ENCODE measurements at places on chromosomes 12 and 14.

- DNase-seq, result no peak
Observed at GRCh38 chr14:25055992-25056687, 6.2 kb upstream of the STXBP6 start.

GRCh38 chr14:41957459-41957858, 350.8 kb downstream of the LRFN5 start:
- DNase-seq, result no peak

GRCh38 chr14:104660597-104660996, 28.8 kb upstream of the INF2 start:
- DNase-seq, result no peak

DNA sequence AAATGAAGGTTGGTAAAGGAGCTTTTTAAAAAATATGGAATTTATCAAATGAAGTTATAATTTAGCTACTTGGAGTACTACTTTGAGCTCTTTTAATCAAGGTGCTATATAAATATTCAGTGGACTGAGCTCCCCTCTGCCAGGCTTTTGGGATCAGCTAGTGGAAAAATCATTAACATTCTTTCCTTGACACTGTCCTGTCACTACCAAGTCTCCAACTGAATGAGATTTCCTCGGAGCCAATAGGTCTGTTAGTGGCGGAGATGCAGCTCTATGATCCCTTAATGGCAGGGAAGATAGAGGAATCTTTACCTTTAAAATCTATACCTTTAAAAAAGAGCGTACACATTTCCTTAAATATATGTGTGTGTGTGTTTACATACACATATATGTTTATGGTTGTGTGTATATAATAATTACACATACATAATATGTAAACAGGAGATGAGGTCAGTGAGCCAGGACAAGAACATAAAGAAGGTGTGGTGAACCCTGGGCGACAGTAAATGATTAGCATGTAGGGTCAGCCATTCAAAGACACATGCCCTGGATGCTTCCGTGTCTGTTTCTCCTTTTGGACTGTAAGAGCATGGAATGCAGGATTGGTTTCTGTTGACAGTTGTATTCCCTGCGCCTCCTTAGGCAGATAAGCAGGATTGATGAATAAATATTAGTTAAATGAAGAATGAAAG, 47.7 kb upstream of the ATP2A2 start:
- DNase-seq, result no peak

- DNase-seq, result no peak
Observed at GRCh38 chr12:3055704-3056467, 21.3 kb upstream of the TSPAN9 start.

GRCh38 chr12:56304872-56305590, 4.9 kb upstream of the CS start:
- no peak for DNase-seq

GRCh38 chr14:96594961-96595360, 92.8 kb downstream of the PAPOLA start:
- DNase-seq, result no peak

DNA sequence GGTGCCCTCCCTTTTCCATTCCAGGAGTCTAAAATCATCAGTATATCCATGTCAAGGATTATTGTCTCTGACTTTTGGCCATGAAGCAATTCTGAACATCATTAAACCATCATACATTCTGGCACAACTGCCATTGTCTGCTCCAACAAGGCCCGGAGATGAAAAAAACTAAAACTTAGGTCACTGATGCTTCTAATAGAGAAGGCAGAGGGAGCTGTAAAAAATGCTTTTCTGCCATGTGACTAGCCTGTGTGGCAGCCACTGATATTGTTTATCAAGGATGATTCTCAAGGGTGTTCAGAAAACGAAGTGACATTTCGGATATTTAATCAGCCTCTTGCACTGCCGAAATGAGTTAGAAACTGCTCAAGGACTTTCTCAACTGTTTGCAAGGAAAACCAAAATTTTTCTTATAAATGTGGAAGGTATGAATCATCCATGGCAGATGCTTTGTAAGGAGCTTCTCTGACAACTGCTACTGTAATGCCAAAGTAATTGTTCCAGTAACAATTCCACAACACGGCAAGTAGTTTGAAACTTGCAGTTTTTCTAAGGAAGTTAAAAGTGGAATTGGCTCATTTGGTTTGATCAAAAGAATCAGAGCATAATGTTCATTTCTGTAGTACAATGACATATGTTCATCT, 1076.5 kb upstream of the FLRT2 start:
- no peak for DNase-seq

DNA sequence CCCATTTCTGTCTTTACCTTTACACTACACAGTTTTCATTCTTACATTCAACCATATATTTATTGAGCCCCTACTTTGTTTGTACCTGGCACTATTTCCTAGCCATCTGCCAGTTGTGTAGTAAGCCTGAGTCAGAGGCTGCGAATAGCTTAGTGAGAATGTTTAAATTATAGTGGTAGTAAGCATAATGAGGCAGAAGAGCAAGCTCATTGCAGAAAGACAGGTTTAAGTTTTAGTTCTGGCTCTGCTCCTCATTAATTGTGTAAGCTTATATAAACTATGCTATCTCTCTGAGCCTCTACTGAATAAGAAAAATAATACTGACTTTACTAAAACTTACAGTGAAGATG, 123.5 kb downstream of the NAV3 start:
- DNase-seq, result no peak

GRCh38 chr12:24723759-24724158, 225.1 kb downstream of the BCAT1 start:
- DNase-seq, result no peak

GRCh38 chr12:114399664-114400211, 6.2 kb downstream of the TBX5 start:
- DNase-seq, result no peak

DNA sequence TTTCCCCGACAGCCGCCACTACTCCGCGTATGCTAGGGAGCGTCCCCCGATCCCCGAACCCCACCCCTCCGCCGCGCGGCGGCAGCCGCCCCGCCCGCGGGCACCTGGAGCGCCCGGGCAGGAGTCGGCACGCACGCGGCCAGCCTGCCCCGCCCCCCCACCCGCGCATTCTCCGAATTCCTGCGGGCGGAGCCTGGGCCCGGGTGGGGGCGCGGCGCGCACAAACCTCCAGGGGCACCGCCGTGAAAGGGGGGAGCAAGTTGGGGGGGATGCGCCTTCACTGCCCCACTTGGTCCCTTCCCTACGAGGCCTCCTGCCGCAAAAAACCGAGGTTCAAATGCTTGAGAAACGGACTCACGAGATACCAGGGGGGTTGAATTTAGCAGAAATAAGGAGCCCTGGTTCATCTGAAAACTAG, 1.7 kb downstream of the AJUBA start:
- DNase-seq, result no peak

GRCh38 chr12:119949145-119949544, 39.9 kb upstream of the BICDL1 start:
- no peak for DNase-seq

- DNase-seq, result no peak
Observed at GRCh38 chr14:94041551-94042346, 15.6 kb downstream of the OTUB2 start.

GRCh38 chr14:100440207-100440631, 117.1 kb downstream of the SLC25A47 start:
- DNase-seq, result peak; percentile 19

- no peak for DNase-seq
Observed at GRCh38 chr14:72745546-72745945, 148.4 kb downstream of the DPF3 start.

DNA sequence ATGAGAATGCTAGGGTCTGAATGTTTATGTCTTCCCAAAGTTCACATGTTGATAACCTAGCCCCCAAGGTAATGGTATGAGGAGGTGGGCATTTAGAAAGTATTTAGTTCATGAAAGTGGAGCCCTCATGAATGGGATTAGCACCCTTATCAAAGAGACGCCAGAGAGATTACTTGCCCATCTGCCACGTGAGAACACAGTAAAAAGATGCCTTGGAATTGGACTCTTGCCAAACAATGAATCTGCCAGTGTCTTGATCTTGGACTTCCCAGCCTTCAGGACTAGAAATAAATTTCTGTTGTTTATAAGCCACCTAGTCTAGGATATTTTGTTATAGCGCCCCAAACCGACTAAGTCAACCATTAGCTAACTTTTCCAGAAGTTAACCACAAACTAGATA, 92.0 kb upstream of the SLC38A4 start:
- no peak for DNase-seq

DNA sequence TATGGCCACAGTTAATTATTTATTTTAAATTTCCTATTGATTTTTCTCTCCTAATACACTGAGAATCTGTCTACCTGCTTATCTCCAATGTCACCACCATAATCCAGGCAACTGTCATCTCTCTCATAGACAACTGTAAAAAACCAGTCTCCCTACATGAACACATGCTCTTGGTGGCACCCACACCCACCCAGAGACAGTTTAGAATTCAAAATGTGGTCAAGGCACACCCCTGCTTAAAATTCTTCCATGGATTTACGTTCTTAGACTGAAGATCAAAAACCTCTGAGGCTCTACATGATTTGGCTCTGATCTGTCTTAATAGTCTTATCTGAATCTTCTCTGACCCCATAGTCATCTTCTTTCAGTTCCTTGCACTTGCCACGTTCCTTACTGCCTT, 241.1 kb upstream of the ABCD2 start:
- DNase-seq, result no peak

- DNase-seq, result no peak
Observed at GRCh38 chr12:116980083-116980482, 69.3 kb downstream of the FBXW8 start.

DNA sequence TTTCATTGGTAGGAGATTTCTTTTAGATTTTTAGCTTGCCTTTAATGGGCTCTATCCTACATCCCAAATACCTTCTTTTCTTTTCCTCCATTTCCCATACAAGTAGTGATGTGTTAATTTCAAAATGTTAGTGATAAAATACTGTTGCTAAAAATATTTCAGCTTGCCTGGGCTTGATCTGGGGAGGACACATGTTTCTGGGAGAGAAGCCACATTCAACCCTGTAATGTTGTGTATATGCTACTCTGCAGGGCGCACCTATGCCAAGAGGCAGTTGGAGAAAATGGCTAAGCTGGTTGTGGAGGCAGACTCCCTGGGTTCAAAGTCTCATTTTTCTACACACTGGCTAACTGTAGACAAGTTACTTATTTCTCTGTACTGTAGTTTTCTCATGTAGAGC, 26.3 kb downstream of the FLRT2 start:
- no peak for DNase-seq

- DNase-seq, result no peak
Observed at GRCh38 chr12:124551268-124552144, 15.9 kb downstream of the NCOR2 start.

GRCh38 chr12:64392221-64392620, 1.7 kb upstream of the C12orf56 start:
- DNase-seq, result no peak

- DNase-seq, result peak; percentile 45
Observed at GRCh38 chr12:21561158-21561557, 35.1 kb downstream of the SPX start.

DNA sequence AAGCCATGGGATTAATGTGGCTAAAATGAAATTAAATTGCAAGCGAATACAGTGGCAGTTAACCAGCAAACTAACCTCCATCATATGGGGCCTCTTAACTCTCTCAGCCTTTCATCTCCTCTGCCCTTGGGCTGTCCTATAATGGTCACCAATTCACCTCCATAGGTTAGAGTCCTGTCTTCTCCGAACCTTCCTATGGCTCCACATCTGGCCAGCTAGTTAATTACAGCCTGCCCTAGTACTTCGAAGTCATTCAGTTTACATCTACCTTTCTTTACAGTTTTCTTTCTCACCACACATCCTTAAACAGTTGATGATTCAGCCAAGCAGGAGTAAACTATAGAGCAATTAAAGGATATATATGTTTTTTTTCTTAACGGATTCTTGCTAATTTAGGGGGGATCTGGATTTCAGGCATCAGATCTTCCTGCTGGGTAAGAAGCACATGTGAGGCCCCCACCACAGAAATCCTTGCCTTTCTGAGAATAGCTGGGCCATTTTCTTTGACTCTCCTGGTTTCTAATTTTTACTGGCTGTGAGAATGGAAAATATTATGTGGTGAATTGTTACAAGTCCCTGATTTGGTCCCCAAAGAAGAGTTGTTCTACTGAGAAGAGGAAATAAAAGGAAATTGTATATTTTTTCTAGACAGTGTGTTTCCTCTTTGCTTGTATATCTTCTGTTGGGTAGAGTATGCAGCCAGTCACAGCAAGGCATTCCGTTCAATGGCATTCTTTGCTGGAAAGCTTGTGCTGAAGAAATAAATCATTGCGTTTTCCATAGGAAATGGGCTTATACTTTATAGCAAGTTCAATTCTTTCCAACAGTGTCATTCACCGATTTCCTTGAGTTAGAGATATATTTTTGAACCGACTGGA, 16.7 kb downstream of the HMGA2 start:
- DNase-seq, result no peak

GRCh38 chr12:21839776-21840175, 65.3 kb upstream of the KCNJ8 start:
- DNase-seq, result no peak

DNA sequence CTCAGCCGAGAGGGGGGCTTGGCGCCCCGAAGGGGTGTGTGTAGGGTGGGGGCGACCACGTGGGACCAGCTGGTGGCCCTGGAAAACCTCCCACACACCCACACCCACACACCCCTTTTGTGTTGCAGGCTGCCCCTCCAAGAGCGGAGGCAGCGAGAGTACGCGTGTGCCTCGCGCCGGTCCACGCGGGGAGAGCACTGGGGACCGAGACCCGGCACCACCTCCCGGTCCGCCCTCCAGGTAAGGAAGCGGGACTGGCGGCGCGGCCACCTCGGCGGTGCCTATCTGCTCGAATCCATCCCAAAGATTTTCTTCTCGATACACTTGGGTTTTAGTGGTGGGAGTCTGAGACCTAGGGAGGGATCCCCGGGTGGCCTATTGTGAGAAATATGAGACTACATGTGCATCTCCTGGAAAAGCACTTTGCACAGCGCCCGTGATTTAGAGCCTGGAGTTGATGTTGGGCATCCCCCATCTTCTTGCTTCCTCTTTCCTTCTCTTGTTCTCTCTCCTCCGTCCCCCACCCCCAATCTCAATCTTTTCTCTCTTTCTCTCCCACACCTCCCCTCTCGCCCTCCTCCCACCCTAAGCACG, 393 bp downstream of the SYT1 start:
- no peak for DNase-seq

Measured in T-helper 1 cell (primary cell).